Fibroblast of skin of left quadriceps (primary cell): ENCODE measurements at places on chromosomes 2 and 18.

GRCh38 chr2:216693414-216694080 is 1.8 kb downstream of the IGFBP5 start:
- no peak for DNase-seq

DNA sequence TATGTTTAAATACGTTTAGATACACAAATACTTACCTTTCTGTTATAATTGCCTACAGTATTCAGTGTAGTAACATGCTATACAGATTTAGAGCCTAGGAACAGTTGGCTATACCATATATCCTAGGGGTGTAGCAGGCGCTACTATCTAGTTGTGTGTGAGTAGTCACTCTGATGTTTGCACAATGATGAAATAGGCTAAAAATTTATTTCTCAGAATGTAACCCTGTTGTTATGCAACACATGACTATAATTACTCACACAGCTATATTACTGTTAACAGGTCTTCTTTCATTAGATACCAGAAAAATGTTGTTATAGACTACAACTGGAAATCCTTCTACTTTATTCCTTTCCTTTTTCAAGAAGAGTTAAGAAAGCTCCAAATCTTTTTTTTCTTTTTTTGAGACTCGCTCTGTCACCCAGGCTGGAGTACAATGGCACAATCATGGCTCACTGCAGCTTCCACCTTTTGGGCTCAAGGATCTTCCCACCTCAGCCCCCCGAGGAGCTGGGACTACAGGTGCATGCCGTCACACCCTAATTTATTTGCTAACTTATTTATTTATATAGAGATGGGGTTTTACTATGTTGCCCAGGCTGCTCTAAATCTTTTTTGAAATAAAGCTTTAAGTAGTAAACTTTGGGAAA is 48.5 kb downstream of the C2orf74 start:
- DNase-seq: peak; percentile 80

DNA sequence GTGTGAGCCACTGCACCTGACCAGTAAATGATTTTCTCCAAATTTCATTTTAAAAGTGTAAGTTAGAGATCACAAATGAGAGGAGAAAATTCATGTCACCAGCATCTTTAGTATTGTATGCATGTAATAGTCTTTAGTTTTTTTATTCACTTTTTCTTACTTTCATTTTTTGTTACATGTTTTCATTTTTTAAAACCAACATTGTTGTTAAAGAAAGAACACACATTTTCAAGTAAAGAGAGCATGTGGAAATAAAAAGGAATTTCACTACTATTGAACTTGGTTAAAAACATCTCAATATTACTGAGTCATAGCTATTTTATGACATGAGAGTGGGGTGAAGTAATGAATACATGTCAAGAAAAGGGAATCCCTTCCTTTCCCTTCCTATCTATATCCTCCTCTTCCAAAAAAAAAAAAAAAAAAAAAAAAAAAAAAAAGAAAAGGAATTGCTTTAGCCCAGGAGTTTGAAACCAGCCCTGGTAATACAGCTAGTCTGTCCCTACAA is 29.1 kb upstream of the PMAIP1 start:
- peak; percentile 51 for DNase-seq

- no peak for DNase-seq
These were observed 293.5 kb downstream of the SETBP1 start for GRCh38 chr18:44974174-44974573.

GRCh38 chr2:159147690-159148089 is 138.8 kb downstream of the WDSUB1 start:
- no peak for DNase-seq

- no peak for DNase-seq
These were observed 378.6 kb upstream of the SLC14A2 start for GRCh38 chr18:45236676-45237075.

DNA sequence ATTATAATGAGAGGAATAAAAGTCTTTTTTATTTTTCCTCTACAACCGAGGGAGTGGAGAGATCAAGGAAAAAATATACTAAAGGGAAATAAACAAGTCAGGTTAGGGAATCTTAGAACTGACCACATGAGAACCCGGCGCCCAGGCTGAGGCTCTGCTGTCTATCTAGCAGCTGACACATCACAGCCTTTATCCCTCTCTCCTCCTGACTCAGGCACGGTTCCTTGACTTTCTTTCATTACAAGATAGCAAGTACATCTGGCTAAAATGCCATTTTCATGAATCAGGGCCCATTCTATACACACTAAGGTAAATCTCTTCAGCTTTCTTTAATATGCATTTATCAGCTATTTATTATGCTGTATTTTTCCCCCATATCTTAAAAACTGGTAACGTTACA is 296.0 kb downstream of the TMX3 start:
- DNase-seq: no peak

- DNase-seq: no peak
These were observed 1230.3 kb upstream of the CRIM1 start for GRCh38 chr2:35125278-35125677.

DNA sequence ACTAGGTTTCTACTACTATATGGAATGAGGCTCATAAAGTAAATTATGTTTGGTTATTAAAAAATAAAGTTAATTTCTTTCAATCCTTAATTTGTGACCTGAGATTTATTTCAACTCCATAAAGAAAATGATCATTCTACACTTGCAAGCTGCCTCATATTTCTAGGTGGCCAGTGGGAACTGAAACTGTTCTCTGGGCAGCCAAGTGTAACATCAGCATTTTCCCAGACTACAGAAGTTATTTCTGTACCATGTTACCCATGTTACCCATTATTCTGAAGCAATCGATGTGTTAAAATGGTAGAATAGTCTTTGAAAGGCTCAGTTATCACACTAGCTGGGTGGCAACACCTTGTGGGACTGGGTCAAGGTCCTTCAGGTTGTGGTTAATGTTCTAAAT is 139.3 kb upstream of the FBXO11 start:
- DNase-seq: no peak

- no peak for DNase-seq
These were observed 72.5 kb downstream of the NFATC1 start for GRCh38 chr18:79468119-79468789.

- DNase-seq: no peak
These were observed 74.0 kb upstream of the SULT1C3 start for GRCh38 chr2:108165729-108166128.

DNA sequence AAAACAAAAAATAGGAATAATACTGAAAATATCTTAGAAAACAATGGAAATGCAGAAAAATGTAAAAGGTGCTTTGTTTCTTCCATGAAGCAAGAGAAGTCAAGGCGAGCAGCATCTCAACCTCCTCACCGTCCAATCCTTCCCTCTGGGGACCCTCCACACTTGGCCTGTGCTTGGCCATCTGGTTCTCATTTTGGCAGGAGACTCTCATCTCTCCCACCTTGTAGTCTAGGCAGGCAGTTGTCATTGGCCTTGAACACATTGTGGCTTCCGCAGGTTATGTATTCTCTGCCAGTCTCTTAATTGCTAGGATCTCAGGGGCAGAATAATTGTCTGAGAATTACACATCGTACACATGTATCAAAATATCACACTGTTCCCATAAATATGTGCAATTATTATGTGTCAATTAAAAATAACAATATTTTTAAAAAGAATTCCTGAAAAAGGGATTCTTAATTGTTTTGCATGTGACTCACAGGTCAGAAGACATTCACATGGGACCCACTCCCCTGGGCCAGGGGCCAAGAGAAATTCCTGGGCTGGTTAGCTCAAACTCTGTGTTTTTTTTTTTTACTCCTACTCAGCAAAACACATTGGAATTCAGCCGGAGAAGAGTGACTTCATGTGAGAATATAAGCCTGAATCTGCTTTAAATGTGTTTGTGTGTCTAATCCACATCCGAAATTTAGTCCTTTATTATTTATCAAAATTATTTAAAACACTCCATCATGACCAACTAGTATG is 14.0 kb upstream of the ANKRD62 start:
- DNase-seq: peak; percentile 74

- peak; percentile 83 for DNase-seq
These were observed 493.8 kb upstream of the NRP2 start for GRCh38 chr2:205188239-205189138.

- no peak for DNase-seq
These were observed 157.3 kb downstream of the KLHL29 start for GRCh38 chr2:23542230-23542789.

GRCh38 chr2:190099890-190100697 is 37.6 kb upstream of the MSTN start:
- DNase-seq: no peak

DNA sequence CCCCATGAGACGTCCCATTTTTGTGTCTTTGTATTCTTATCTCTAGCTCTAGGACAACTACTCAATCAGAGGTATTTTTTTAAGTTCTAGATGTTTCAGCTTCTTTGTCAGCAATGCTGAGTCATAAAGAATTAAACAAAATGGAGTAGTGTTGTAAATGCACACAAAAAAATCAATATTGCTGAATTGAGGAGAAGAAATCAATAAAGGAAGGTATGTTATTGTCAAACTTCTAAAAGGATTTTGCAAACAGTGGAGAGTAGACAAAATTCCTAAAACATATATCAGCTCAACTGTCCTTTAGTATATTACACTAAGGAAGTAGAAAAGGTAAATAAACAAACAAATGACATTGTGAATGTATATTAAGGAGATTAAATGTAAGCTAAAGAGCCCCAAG is 726.1 kb upstream of the NRXN1 start:
- no peak for DNase-seq

GRCh38 chr2:136381245-136381644 is 263.3 kb upstream of the CXCR4 start:
- DNase-seq: no peak

DNA sequence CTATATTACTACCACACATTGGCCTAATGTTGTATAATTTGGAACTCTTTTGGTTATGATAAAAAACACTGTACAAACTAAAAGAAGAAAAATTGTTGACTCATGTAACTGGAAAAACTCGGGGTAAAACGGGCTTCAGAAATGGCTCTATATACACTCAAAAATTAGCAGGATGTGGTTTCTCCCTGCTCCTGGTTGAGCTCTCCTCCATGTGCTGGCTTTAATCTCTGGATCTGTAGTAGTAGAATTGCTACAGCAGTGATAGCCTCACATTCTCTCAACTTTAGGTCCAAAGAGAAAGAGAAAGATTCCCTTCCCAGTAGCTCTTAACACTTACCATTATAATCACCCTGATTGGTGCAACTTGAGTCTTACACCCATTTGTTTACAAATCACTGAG is 274.9 kb upstream of the GALNT5 start:
- DNase-seq: no peak

DNA sequence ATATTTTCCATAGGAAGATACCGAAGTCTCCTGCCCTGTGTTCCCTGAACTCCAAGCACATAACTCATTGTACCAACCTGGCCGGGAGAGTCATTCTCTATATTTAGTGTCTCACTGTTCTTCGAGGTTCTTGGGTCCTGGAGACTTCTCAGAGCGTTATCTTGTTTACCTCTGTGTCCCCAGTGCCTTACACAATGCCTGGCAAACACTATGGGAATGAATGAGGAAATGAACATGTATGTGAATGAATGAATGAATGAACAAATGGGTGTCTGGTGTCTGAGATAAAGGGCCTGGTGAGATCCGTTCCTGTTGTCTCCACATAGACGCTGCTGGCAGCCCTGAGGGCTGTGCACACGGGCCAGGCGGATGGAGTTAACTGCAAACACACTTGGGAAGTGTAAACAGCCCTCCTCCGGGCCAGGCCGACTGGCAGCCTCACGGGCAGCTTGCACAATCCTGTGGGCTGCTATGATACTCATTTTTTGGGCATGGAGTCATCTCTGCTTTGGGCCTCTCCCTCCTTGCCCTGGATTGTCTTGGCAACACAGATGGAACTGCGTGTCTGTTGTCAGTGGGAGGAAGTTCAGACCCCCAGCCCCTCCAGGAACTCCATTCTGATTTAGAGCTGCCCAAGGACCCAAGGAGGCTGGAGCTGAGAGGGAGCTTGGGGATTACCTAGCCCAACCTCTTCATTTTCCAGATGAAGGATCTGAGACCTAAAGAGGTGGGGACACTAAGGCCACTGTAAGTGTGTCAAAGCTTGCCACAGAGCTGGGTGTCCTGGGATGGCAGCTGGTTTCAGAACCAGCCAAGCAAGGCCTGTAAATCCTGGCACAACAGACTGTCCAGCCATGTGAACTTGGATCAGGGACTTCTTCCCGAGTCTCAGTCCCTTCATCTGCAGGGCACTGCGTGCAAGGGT is 124.4 kb downstream of the INHBB start:
- peak; percentile 92 for DNase-seq

DNA sequence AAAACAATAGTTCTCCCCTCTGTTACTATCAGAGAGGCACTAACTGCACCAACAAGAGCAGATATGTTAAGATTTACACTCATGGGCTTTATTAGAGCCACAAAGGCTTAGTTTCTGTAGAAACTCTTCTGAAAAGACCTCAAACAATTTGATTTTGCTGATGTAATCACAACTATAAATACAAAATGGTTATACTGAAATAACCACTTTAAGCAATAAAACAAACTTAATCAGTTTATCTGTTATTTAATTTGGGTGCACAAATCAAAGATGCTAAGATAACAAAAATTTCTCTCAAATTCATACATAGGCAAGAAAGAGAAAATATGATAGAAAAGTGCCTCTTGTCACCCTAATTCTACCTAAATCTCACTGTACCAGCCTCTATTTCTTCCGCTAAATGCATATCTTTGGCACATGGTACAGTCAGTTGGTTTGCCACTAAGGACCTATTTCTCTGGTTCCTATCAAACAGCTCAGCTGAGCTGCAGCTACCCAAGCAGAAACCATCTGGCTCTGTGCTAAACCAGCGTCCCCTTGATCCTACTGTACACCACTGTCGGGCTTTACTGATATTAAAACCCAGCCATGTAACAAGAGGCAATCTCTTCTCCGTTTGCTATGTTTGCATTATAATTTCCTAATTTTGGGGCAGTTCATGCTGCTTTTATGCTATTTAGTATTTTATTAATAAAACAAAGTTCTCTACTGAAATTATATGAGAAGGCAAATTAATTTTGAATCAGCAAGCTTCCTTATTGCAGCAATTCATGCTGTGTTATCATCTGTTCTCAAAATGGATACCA is 60.1 kb downstream of the CWC22 start:
- DNase-seq: no peak

GRCh38 chr18:11944252-11944651 is 36.1 kb upstream of the MPPE1 start:
- DNase-seq: no peak

- no peak for DNase-seq
These were observed 3.3 kb downstream of the RMDN2 start for GRCh38 chr2:37928377-37928776.

- peak; percentile 25 for DNase-seq
These were observed 15.2 kb downstream of the OTOF start for GRCh38 chr2:26462511-26463243.

GRCh38 chr18:70243131-70243929 is 37.8 kb upstream of the RTTN start:
- no peak for DNase-seq

GRCh38 chr2:109382951-109383350 is 230.8 kb downstream of the SEPTIN10 start:
- DNase-seq: peak; percentile 12
